ENCODE measurements at places on chromosomes 5 and 9.

DNA sequence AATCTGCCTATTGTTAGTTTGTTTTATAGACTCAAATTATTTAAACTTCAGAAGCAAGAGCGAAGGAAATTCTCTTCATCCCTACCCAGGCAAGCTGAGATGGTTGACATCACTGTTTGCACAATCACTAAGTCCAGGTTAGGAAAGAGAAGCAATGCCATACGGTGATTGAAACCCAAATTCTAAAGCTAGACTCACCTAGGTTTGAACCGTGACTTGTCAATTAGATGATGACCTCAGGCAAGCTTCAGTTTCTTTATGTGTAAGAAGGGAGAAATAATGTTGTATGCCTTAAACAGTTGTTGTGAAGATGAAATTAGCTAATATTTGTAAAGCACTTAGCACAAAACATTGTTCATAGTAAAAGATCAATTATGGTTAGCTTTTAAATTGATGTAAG is 96.5 kb upstream of the ANKRD55 start:
- no peak for DNase-seq

DNA sequence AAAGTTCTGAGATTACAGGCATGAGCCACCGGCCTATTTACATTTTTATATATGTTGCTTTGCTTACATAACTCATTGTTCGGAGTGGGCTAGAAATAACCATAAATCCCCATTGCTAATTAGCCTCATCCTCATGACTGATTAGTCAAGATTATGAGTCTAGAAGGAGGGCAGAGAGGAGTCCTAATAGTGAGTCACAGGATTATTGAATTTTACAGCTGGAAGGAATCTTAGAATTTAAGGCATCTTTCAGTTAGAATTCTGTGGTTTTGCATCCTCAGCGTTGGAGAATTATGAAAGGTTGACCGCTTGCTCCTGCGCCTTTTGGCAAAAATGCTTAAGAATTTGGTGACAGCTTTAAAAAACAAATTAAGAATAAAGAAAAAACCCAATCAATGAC is 2.6 kb upstream of the PBX3 start:
- no peak for DNase-seq

- DNase-seq: no peak
Measured at GRCh38 chr5:99586878-99587277, 658.1 kb upstream of the CHD1 start.

GRCh38 chr9:94135222-94135621 is 51.0 kb downstream of the PTPDC1 start:
- DNase-seq: no peak

GRCh38 chr5:178768371-178769260 is 38.2 kb upstream of the ZNF354A start:
- DNase-seq: no peak

GRCh38 chr5:10229306-10230048 is 20.2 kb downstream of the ATPSCKMT start:
- DNase-seq: no peak

DNA sequence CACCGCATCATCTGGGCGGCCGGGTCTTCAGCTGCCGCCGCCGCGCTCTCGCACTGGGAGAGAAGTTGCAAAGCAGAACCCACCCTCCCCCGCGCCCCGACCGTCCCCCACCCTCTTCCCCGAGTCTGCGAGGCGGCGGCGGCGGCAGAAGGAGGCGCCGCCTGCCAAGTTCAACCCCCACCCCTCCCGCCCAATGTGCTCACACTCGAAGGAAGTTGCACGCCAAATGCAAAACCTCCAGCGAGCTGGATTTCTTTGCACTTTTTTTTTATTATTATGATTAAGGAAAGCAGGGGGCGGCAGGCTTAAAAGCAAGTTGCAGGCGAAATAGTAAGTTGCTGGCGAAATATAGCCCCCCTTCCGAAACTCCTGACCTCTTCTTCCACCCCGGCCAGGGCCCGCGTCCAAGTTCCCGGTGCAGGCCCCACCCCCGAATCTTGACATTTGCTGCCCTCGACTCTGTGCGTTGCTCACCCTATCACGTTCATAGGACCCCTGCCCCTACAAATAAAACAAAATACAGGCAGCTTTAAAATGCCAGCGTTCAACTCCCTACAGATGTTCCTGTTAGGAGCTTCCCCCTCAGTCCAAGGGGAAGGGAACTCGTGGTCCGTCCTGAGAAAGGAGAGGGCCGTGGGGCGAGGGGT is 1.1 kb upstream of the NR3C1 start:
- DNase-seq: peak; percentile 62

GRCh38 chr5:176296-176823 is 14.9 kb upstream of the LRRC14B start:
- no peak for DNase-seq

GRCh38 chr5:73031839-73032238 is 76.0 kb downstream of the FCHO2 start:
- DNase-seq: no peak

DNA sequence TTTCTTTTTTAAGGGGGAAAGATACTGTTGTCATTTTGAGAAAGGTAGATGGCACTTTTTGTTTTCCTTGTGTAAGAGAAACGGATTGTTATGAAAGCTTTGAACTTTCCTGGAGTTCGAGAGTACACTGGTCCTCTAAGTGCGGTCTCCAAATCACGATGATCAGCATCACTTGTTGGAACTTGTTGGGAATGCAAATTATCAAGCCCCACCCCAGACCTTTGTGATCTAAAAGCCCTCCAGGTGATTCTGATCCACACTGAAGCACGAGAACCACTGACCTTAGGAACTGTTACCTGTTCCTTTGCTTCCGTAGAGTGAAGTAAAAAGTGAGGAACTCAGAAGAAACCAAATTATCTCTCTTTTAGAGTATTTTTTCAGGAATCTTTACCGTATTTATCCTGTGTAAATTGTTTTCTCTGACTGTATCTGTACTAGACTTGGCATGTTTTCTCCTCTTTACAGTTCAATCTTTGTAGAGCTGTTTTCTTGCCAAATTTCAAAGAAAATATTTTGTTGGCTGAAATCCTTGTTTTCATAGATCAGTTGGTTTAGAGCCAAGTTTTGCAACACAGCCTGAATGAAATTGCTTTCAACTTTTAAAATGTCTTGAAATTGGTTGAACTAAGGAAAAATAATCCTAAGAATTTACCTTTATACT is 4.0 kb downstream of the MAT2B start:
- no peak for DNase-seq

- no peak for DNase-seq
Measured at GRCh38 chr9:36935768-36936497, 98.1 kb downstream of the PAX5 start.

DNA sequence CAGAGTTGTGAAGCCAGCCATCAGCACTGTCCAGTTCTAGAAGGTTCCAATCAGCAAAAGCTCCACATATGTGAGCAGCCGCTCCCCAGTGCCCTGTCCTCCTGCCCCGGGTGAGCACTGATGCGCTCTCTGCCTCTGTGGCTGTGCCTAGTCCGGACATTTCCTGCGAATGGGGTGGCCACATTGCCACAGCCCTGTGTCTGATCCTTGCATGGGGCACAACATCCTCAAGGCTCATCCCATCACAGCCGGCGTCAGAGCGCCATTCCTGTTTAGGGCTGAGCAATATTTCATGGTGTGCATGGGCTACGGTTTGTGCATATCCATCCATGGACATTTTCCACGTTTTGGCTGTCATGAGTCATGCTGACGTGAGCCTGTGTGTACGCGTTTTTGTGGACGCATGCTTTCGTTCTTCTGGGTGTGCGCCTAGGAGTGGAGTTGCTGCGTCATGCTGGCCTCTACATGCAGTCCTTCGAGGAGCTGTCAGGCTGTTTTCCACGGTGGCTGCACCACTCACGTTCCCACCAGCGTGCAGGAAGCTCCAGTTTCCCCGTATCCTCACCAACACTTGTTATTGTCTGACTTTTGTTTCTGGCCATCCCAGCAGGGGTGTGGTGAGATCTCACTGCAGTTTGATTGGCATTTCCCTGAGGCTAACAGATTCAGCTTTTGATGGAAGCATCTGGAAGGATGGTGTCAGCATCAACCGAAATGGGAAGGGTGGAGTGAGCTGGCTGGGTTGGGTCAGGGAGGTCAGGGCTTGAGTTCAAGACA is 9.7 kb upstream of the SLC6A18 start:
- DNase-seq: no peak

DNA sequence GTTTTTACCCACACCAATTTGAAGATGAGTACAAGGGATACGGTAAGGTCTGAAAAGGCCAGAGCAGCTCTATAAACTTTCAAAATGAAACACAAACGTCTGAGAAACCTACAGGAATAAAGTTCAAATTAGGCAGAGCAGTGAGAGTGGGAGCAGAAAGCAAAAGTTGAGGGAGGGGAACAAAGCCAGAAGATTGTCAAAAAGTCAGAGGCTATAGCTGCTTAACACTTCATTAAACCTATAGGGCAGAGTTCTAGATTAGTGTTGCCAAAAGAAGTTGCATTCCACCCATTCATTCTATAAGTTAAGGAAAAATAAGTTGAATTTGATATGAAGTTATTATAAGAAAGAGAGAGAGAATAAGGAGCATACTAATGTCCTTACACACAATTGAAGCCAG is 309.6 kb upstream of the CD180 start:
- no peak for DNase-seq

- DNase-seq: no peak
Measured at GRCh38 chr5:84796399-84796798, 411.7 kb upstream of the EDIL3 start.
